ENCODE measurements at places on chromosomes 4 and X. TPM values are rescaled to one million over a fixed set of nuclear protein-coding genes. Genes with fewer than 3 reads are reported as not detected.

DNA sequence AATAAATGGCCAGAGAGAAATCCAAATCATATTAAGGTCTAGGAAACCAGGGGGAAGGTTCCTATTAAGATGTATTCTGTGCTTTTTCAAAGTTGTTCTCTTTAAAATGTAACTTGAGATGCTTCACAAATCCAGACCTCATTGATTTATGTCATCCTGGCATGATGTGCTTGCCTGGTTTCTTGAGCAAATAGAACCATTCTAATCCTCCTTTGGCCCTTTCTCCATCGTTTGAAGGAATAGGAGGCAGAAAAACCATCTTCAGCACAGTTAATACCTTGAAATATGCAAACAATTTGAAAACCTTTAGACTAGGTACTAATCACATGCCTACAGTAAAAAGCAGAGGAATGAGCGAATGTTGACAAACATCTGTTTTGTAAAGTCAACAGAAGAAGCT is 202.2 kb upstream of the CXorf66 start:
- DNase-seq, result no peak

DNA sequence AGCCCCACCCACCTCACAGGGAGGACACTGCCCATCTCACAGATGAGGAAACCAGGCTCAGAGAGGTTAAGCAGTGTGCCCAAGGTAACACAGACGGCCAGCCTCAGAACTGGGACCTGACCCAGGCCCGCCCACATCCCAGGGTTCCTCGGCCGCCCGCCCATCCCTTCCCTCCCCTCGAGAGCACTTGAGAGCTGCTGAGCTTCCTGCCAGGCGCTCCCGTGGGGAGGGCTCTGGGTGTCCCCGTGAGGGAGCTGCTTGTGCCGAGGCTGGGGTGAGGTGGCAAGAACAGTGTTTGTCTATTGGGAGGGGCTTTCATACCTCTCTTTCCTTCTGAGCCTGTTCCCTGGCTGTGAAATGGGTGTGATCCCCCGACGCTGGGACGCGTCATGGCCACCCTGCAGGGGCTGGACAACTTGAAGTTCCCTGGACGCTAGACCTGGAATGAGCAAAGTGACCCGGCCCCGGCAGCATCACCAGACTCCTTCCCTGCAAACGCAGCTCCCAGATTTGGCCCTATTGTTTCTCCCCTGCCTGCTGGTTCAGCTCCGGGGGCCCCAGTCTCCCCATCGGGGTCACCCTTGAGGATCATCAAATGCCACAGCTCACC is 204.9 kb downstream of the AFAP1 start:
- DNase-seq, result peak; percentile 61

DNA sequence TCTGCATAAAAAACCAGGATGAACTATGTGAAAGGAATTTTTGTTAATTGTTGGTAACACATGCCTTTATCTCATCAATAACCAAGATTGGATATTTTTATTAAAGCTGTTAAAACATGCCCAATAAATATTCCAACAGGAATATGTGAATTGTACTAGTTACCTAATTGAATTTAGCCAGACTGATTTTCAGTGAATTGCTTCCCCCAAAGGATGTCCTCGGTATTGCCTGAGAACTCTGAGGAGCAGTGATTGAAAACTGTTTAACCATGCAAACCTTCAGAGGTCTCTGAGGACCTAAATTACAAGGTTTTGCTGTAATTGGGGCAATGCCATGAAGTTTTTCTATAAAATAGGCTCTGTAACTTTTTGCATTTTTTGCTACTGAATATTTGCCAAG is 66.6 kb downstream of the BLTP1 start:
- no peak for DNase-seq

GRCh38 chr4:97016186-97016907 is 1126.9 kb downstream of the STPG2 start:
- no peak for DNase-seq

- peak; percentile 74 for DNase-seq
Observed at GRCh38 chr4:157075811-157076577, at the start of gene GLRB. TSS of gene GLRB (plus strand) at chr4:157076150. CDS start at chr4:157078025, 1,875 bp downstream.

GRCh38 chr4:152176627-152177214 is 359.2 kb downstream of the FBXW7 start:
- no peak for DNase-seq

DNA sequence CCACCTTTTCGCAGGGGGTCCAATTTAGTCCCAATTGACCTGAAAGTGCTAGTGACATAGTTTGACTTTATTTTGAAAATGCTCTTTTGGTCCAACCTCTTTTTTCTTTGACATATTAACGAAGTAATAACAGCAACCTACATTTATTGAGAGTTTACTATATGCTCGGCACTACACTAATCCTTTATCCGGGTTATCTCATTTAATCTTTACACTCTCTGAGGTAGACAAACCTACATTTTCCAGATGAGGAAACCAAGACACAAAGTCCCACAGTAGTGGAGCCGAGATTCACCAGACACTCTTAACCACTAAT is 307 bp upstream of the ATRX start:
- DNase-seq, result no peak

- DNase-seq, result no peak
Observed at GRCh38 chrX:23727206-23727605, 15.9 kb downstream of the ACOT9 start.

DNA sequence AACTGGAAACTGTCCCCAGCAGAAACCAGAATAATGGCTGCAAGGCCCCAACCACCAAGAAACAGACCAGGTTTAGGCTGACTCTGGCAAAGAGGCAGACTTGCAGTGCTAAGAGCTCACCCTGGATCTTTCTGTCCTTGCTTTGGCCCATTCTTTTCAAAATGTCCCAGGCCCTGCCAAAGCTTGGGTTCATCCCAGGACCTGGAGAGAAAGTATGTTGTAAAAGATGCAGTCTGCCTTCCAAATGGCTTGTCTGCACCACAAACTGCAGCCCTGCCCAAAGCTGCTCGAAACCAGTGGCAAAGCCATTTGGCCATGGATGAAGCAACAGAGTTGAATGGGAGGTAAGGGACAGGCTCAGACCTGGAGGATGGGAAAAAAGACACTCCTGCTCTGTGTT is 38.0 kb upstream of the LNX1 start:
- DNase-seq, result no peak

DNA sequence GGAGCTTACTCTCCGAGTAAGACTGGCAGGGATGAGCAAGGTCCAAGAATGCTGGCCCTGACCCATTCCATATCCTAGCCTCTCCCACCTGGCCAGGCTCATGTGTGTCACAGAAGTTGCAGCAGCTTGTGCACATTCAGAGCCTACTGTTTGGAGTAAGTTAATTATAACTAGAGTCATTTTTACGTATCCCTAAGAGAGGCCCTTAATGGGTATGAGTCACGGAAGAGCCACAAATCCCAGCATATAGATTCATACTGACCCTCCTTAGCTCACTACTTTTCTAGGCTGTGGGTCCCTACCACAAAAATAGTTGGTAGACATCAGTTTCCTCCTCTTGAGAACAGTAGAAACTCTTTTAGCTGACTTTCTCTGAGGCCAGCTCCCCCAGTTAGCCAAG is 118.3 kb upstream of the FRG1 start:
- no peak for DNase-seq

DNA sequence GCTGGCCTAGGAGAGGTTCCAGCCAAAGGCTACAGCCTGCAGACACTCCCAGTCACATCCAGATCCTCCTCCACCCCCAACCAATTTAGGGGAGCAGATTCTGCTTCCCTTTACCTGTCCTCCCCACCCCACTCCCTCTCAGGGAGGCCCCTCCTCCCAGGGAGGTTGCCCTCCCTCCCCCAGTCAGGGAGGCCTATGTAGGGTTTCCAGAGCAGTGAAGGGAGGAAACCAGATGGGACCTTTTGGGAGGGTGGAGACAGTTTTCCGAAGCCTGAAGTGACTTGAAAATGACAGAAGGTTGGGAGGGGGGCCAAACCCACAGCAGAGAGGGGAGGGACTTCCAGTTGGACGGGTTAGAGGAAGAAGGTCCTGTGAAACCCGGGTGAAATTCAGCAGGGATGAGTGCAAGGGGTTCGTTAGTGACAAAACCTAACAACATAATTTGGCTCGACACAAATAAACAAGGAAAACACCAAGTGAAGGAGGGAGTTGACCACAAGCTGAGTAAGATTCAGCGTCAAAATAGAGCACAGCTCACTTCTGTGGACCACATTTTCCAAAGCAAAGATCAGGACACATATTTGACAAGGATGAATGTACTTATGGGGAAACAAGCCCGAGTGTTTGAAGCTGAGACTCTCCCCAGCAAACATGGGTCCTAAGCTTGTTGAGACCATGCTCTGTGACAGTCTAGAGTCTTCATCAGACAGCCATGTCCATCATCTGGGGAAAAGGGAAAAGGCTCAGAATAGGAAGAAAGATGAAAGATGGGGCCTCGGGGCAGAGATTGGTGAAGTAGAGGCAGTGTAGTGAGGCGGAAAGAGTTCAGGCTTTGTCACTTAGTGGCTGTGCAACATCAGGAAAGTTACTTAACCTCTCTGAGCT is 46.4 kb downstream of the PRPS1 start:
- DNase-seq, result peak; percentile 85

DNA sequence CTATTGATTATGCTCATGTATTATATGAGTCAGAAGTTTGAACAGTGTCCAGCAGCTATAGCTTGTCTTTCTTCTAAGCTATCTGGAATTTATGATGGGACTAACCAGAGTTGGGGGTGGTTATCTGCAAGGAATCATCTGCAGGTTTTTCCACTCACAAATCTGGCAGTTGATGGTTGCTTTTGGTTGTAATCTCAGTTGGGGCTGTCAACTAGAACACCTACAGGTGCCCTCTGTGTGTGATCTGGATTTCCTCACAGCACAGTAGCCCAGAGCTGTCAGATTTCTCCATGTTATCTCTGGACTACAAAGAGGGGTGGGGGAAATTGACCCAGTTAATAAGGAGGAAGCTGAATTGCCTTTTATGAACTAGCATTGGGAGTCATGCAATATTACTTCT is 51.4 kb upstream of the MAP9 start:
- no peak for DNase-seq

GRCh38 chr4:134189949-134190348 is 11.6 kb downstream of the PABPC4L start:
- no peak for DNase-seq

DNA sequence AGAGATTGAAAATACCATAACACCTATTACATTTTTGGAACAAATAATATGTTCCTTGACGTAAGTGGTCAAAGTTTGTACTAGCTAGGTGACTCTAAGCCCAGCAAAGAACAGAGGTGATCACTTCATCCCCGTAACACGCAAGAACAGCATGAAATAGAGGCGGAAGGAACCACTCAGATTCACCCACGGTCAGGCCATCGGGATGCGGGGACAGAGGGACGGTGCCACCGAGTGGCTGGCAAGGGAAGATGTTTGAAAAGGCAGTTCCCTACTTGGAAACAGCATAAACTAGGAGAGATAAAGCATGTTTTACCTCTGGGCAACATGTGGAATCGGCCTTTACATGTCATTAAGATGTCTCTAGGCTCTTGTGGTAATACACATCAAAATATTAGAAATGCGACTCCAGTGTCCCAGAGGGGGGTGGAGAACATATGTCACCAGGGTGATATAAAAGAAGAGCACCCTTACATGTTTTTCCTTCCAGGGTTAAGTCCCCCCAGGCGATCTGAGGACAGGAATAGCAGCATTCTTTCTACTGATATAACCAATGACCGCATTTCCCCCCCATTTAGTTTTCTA is 84.0 kb downstream of the PHKA2 start:
- DNase-seq, result peak; percentile 68

- DNase-seq, result peak; percentile 80
Observed at GRCh38 chr4:140243278-140243753, 89.3 kb upstream of the MAML3 start.

DNA sequence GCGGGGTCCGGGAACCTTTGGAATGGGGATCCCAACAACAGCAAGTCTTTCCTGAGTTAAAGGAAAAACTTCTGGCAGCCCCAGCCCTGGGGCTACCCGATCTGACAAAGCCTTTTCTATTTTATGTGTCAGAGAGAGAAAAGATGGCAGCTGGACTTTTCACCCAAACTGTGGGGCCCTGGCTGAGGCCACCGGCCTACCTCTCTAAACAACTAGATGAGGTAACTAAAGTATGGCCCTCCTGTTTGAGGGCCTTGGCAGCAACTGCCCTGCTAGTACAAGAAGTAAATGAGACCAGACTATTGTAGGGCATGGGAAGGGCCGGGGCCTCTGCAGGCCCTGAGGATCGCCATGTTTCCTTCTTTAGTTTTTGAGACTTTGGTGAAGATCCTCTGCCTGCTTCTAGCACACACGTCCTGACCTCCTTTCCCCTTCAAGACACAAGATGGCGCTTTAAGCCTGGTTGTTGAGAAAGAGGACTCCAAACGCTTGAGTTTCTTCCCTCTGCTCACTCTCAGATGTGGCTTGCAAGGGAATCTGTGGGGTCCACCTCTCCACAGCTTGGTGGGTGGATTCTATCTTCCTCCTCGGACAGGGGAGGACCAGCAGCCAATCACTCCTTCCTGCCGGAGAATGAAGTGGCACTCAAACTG is 18.5 kb upstream of the DRD5 start:
- no peak for DNase-seq

GRCh38 chr4:1563768-1564485 is 120.2 kb downstream of the FAM53A start:
- no peak for DNase-seq

DNA sequence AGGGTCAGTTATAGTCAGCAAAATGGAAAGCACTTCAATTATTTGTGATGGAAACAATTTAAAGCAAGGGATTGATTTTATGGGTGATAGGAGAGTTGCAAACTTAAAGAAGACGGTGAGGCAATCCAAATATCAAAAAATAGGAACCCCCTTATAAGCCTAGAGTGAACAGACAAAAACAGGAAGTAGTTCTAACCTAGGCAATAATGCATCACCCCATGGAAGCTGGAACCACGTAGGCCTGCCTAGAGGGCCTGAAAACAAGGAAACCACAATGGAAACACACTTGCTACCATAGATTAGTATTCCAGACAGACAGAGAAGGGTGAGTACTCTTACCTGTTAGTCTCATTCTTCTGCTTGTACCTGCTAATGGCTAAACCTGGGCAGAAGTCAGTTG is 13.5 kb upstream of the GK2 start:
- DNase-seq, result no peak

DNA sequence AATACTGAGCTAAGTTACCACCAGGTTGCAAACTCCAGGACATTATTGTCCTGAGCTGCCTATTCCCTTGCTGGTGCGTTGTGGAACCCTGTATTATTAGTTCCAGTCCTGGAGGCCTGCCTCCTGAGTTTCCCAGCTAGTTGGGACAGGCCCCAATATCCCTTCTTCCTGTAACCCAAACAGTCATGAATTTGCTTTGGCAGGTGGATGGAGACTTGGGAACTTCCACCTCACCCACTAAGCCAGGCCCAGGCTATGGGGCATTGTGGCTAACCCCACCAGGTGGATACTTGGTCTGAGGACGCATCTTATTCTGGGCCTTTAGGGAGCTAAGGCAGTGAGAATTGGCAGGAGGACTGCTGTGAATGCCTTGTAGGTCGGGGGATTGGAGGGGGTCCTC is 5.0 kb downstream of the RBM3 start:
- DNase-seq, result no peak

Gene STPG2
- total RNA-seq, result 0.41 TPM

Gene CSAG2
- total RNA-seq, result not detected

Gene SORCS2
- total RNA-seq, result 0.77 TPM

Gene HPSE
- 13.1 TPM for total RNA-seq

Gene PRR32
- not detected for total RNA-seq

Gene METAP1
- 28.1 TPM for total RNA-seq

Gene MAGEB17
- not detected for total RNA-seq

Gene CYBB
- total RNA-seq, result 205 TPM

Gene BMPR1B
- total RNA-seq, result 1.9 TPM

Gene FOXP3
- 2.0 TPM for total RNA-seq

Gene APLN
- 0.39 TPM for total RNA-seq

Gene BTK
- total RNA-seq, result 70.7 TPM

Data from spleen (tissue), 13 donors.